Prostate gland (tissue), 2 donors: ENCODE measurements at places on chromosomes 11 and 22. TPM values are rescaled to one million over a fixed set of nuclear protein-coding genes. Genes with fewer than 3 reads are reported as not detected.

Gene BAIAP2L2
- 5.5 TPM for total RNA-seq

Gene CLCF1
- total RNA-seq, result 2.6 TPM

Gene FAM227A
- total RNA-seq, result 1.0 TPM

Gene TRIM51
- total RNA-seq, result not detected

Gene SPI1
- 6.8 TPM for total RNA-seq

Gene SNX19
- total RNA-seq, result 115 TPM

Gene SCN2B
- total RNA-seq, result 0.68 TPM

Gene IRAG1
- total RNA-seq, result 43.6 TPM

Gene CDC45
- 2.0 TPM for total RNA-seq

Gene DENND6B
- 9.6 TPM for total RNA-seq

Gene CABP4
- total RNA-seq, result 6.1 TPM

Gene CTNND1
- 223 TPM for total RNA-seq

Gene ROBO4
- total RNA-seq, result 22.0 TPM

Gene OR8A1
- not detected for total RNA-seq

Gene ENTHD1
- total RNA-seq, result 5.1 TPM

Gene C11orf65
- 4.3 TPM for total RNA-seq

Gene MARK2
- 65.4 TPM for total RNA-seq

Gene FUT4
- 5.2 TPM for total RNA-seq

Gene KDELR3
- 25.4 TPM for total RNA-seq

Gene SCGB1C1
- not detected for total RNA-seq

Gene SEPTIN5
- total RNA-seq, result 17.1 TPM

Gene OSBPL5
- total RNA-seq, result 35.0 TPM

Gene TRIM6
- total RNA-seq, result 6.3 TPM

Gene C1QTNF4
- 2.1 TPM for total RNA-seq

Gene RASGRP2
- 28.7 TPM for total RNA-seq

Gene C11orf86
- total RNA-seq, result not detected

Gene SCGB2A2
- not detected for total RNA-seq

Gene TMPRSS4
- total RNA-seq, result 6.4 TPM

Gene C22orf23
- total RNA-seq, result not detected

Gene MAP6
- total RNA-seq, result 21.5 TPM

Gene CLDN5
- 31.9 TPM for total RNA-seq

Gene SCUBE2
- 149 TPM for total RNA-seq

Gene JHY
- 10.9 TPM for total RNA-seq

Gene GLB1L2
- total RNA-seq, result 45.6 TPM

Gene RASL10A
- 15.1 TPM for total RNA-seq

Gene TMEM191C
- total RNA-seq, result 0.55 TPM

Gene APOBEC3A
- total RNA-seq, result 1.6 TPM
